Right cardiac atrium (tissue), 5 donors: ENCODE measurements at places on chromosomes 3 and 15. TPM values are rescaled to one million over a fixed set of nuclear protein-coding genes. Genes with fewer than 3 reads are reported as not detected.

VILL gene
- total RNA-seq: 8.4 TPM

KLHL40 gene
- total RNA-seq: 1.6 TPM

SAMMSON gene
- not detected for total RNA-seq

PPP2R3A gene
- total RNA-seq: 89.6 TPM

XCR1 gene
- total RNA-seq: 0.06 TPM

ITGB5 gene
- total RNA-seq: 107 TPM

C3orf52 gene
- 4.4 TPM for total RNA-seq

GPR27 gene
- total RNA-seq: 2.1 TPM

ARGFX gene
- total RNA-seq: not detected

SLCO2A1 gene
- total RNA-seq: 34.5 TPM

GRAMD1C gene
- 1.9 TPM for total RNA-seq

PIF1 gene
- 1.1 TPM for total RNA-seq

PPP1R2 gene
- 46.3 TPM for total RNA-seq

RTP3 gene
- not detected for total RNA-seq

FAM81A gene
- total RNA-seq: 4.1 TPM

MUC20 gene
- total RNA-seq: 1.4 TPM

C2CD4A gene
- not detected for total RNA-seq

ATP8B4 gene
- total RNA-seq: 7.1 TPM

CHST14 gene
- 11.5 TPM for total RNA-seq

DNASE1L3 gene
- total RNA-seq: 4.0 TPM

DUOXA1 gene
- 1.3 TPM for total RNA-seq

TRH gene
- not detected for total RNA-seq

MESP2 gene
- 0.29 TPM for total RNA-seq

GOLGA8S gene
- 0.53 TPM for total RNA-seq

GOLGA6L10 gene
- total RNA-seq: not detected

LTK gene
- 1.0 TPM for total RNA-seq

TRIM42 gene
- total RNA-seq: not detected

KATNBL1 gene
- total RNA-seq: 26.1 TPM

CSPG5 gene
- 1.1 TPM for total RNA-seq

CD276 gene
- 47.2 TPM for total RNA-seq

PP2D1 gene
- total RNA-seq: not detected

ITIH1 gene
- total RNA-seq: not detected

TM4SF18 gene
- 4.5 TPM for total RNA-seq

UROC1 gene
- not detected for total RNA-seq

POLQ gene
- total RNA-seq: 0.89 TPM

WDR93 gene
- not detected for total RNA-seq

GOLGA6L9 gene
- total RNA-seq: 1.1 TPM

BMF gene
- 8.8 TPM for total RNA-seq

ABI3BP gene
- 53.3 TPM for total RNA-seq

SAXO2 gene
- total RNA-seq: 1.9 TPM

CKMT1A gene
- not detected for total RNA-seq

FANCD2OS gene
- not detected for total RNA-seq

STRIT1 gene
- total RNA-seq: not detected
